ENCODE measurements at places on chromosomes 13 and 19.

DNA sequence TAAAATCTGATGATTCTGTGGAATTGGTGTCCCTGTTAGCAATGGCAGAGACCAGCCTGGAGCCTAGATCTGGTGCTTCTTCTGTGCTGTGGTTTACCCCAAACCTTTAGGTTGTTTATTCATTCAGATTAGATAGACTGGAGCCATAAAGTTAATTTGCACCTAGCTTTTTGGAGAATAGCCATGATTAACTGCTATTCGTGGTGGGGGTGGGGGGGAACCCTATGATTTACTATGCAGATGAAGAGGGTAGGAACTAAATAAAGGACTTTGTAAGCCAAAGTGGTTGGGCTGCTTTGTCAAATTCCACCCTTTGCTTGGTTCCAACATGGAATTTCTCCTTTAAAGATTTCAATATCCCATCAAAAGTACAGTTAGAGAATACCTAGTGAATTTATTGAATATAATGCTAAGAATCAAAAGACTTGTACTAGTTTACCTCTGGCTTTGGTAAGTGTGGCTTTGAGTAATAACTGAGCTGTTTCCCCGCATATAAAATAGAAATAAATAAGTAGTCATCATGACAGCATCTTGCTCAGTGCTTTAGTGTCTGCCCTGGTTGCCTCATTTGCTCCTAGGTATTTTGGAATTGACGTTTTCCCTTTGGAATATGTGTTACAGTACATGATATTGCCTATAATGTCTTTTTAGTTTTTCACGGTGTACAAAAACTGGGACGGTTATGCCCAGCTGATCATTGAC lies 27.6 kb downstream of the SKA3 start:
- DNase-seq, result no peak

GRCh38 chr19:14310055-14310454 lies 71.2 kb upstream of the ADGRE5 start:
- no peak for DNase-seq

DNA sequence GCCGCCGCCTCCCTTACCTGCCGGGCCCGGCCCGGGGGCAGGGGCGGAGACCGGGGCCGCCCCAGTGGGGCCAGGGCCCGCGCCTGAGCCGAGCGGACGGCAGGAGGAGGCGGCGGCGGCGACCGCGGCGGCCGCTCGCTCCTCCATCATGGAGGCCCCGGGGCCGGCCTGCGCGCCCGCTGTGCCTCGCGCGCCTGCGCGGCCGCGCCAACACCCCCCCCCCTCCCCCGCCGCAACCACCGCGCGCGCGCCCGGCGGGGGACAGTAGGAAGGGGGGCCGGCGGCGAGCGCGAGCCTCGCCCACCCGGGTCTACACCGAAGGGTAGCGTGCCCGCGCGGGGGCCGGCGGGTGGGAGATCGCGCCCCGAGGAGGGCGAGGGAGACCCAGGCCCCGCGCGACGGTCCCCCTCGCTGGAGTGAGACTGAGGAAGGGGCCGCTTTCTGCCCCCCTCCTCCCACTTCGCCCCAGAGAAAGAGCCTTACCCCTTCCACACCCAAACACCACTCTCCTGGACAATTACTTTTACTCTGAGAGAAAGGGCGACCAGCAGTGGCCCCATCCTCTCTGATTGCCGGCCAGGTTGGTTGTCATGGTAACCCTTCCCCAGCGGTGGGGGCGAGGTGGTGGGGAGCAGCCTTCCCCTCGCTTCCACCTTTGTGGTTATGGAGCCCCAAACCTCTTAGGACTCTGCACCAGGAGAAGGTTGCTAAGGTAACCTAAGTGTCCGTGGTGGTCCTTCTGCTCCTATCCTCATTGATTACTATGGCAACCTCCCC lies at the start of gene STRN4:
TSS of gene STRN4 (minus strand) at position 170 of the 777 bp plus-strand sequence. CDS start at position 150, 20 bp downstream.
- peak; percentile 39 for DNase-seq

DNA sequence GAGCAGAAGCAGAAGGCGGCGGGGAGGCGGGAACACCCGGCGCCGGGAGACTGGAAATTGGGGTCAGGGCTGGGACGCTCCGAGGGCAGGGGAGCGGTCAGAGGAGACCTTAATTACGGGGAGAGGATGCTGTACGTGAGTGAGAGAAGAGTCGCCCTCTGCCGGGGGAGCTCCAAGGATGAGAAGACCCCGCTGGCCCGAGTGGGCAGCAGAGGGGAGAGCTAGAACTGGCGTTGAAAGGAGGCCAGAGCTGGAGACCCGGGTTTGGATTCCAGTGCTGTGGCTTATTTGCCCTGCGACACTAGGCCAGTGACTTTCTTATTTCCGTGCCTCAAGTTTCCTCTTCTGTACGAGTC lies 536 bp downstream of the FAM32A start:
- peak; percentile 15 for DNase-seq

DNA sequence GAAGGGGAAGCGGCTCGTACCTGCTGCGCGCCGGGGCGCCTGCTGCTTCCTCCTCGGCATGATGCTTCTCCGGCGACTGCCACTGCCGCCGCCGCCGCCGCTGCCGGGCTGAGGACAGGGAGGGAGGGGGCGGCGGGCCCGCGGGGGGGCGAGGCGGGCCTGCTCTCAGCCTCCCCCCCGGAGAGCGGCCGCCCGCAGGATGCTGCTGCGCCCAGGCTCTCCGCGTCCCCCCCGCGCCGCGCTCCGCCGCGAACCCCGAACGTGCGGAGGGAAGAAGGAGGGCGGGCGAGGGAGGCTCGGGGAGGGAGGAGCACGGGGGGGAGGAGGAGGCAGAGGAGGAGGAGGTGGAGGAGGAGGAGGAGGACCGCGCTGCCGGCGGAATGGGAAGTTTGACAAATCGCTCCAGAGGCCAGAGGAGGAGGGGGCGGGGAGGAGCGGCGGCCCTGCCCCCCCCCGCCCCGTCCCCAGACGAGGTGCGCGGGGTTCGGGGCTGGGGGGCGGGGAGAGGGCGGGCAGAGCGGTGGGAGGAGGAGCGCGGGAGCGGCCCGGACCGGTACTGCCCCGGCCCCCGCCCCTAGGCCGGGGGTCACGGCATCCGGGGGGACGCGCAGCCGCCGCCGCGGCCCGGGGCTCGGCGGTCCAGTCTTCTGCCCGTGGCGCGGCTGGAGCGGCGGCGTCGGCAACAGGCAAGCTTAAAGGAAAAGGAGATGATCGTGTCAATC lies at the start of gene TSHZ3:
TSS of gene TSHZ3 (minus strand) at position 277 of the 722 bp plus-strand sequence. CDS start at position 60, 217 bp downstream.
- DNase-seq, result no peak
